ENCODE measurements at places on chromosomes 1 and 21.

GRCh38 chr1:231065510-231066241 is 25.6 kb upstream of the FAM89A start:
- no peak for DNase-seq

- no peak for DNase-seq
Observed at GRCh38 chr1:11653101-11653860, 948 bp downstream of the FBXO2 start.

GRCh38 chr1:212401838-212402582 is 12.7 kb downstream of the PACC1 start:
- no peak for DNase-seq

- DNase-seq: no peak
Observed at GRCh38 chr1:109228167-109228566, 14.4 kb downstream of the SARS1 start.

- no peak for DNase-seq
Observed at GRCh38 chr1:8926707-8927694, 18.7 kb upstream of the CA6 start.

GRCh38 chr1:21232044-21232443 is 55.3 kb upstream of the EIF4G3 start:
- DNase-seq: peak; percentile 30

DNA sequence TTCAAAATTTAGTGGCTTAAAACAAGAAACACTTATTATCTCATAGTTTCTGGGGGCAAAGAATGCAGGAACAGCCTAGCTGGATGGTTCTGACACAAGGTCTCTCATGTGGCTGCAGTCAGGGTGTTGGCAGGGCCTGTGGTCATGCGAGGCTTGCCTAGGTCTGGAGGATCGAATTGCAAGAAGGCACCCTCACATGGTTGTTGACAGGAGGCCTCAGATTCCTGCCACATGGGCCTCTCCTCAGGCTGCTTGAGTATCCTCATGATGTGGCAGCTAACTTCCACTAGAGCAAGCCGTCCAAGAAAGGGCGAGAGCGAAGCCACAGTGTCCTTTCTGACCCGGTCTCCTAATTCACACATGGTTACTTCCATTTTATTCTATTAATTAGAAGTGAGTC is 6.2 kb upstream of the NRIP1 start:
- no peak for DNase-seq

DNA sequence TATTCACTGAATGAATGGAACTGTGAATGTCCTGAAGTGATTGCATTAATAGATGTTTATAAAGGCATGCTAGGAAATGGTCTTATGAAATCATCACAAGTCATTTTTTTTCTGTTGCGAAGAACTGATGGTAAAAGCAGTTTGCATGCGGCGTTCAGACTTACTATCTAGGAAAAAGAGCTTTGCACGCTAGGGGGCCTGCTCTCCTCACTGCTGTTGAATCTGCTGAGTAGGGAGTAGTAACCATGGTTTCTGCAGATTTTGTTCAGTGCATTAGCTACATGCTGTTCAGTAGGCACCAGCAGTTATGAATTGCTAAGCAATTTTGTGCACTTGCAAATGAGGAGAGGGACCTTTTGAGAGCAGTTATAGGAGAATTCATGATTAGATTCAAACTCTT is 57.9 kb downstream of the CENPF start:
- DNase-seq: no peak

DNA sequence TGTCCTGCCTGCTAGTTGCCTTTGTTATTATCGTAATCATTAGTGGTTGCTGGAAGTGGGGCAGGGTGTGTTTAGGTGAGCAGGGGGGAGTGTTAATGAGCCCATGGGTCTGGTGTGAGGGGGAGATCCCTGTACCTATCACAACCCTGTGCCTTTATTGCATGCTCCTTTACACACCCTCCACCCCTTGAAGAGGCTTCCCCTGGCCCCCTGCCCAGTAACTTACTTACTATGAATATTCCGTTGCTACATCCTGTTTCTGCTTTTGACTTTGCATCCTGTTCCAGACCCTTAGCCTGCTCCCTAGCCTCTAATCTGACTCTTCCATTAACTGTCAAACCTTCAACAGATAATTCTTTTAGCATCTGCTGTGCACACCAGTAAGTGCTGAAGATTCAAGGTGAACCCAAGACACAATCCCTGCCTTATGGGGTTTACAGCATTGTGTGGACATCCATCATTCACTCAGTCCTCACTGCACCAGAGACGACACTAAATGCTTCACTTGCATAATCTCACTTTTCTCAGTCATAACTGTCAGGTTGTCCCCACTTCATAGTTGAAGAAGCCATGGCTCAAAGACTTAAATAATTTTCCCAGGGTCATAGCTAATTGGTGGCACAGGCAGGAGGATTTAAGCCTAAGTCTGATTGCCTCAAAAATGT is 47.9 kb downstream of the CDC7 start:
- no peak for DNase-seq

DNA sequence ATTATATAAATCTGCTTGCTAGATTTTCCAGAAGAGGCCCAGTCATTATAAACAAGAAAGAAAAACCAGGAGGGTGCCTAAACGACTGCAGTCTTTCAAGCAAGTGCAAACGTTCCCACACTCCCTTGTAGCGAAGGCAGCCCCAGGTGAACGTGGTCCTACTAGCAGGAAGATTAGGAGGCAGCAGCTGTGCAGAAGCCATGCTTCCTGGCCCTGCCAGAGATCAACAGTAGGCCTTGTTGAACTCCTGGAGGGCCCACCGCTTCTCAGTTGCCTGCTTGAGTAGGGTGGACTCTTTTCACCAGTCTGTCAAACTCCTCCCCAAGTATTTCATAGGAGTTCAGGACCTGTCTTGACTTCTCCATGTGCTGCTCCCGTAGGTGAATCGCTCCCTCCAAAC is 163.0 kb upstream of the GORAB start:
- no peak for DNase-seq

DNA sequence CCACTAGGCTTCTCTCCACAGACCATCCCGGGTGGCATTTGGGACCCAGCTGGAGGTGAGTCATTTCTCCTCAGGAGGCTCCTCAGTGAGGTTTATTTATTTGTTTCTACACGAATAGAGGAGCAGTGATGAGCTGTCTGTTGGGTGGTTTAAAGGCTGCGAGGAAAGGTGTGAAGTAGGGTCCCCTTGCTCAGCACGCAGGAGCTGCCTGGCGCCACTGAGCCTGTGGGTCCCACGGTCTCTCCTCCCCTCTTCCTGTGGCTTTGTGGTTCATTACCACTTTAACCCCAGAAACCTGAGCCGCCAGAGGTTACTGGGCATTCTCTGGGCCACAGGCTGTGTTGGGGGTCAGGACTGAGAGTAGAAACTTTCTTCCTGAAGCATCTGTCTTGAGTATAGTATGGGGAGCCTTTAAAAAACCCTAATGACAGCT is 39.9 kb downstream of the IL6R start:
- peak; percentile 49 for DNase-seq

- DNase-seq: no peak
Observed at GRCh38 chr21:38268864-38269575, 12.2 kb downstream of the KCNJ15 start.

DNA sequence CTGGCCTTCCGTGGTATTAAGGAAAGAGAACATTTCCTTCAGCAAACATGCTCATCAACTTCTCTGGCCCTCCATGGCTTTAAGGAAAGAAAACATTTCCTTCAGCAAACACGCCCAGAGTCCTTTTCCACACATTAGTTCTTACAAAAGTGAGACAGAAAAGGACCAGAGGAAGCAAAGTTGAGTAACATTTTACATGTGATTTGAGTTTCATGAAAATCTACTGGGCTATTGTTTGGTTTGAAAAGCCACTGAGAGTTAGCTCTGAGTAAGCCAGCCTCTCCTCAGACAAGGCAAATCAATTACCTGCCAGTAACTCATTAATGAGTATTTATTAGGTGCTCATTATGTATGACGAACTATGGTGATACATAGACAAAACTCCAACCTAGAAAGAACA is 78.0 kb downstream of the NID1 start:
- DNase-seq: no peak

DNA sequence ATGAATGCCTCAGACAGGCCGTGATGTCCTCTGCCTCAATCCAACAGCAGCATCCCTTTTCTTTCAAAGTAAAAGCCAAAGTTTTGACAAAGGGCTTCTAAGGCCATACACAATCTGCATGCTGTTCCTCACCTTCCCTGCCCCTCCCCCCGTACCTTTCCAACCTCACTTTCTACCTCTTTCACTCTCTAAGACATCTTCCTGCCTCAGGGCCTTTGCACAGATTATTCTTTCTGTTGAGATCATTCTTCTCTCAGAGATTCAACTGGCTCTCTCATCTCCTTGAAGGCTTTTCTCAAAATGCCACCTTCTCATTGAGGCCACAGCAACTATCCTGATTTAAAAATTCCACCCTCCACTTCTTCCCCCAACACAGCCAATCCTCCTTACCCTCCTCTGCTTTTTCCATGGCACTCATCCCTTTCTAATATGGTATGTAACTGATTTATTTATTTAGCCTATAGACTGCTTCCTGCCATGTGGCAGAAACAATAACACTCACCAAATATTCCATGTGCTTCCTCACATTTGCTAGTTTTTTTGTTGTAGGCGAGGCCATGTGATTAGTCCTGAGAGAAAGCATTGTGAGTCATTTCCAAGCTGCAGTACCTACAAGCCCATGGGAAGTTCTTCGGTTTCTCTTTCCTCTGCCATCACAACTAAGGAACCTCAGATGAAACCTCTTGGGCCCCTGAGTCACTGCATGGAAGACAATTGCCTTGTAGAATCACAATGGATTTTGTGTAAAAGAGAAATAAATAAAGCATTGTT is 58.7 kb upstream of the GADD45A start:
- peak; percentile 24 for DNase-seq

GRCh38 chr1:119275145-119276134 is 93.1 kb upstream of the HAO2 start:
- peak; percentile 16 for DNase-seq

- peak; percentile 78 for DNase-seq
Observed at GRCh38 chr1:98325646-98326440, 335.7 kb upstream of the SNX7 start.

- no peak for DNase-seq
Observed at GRCh38 chr1:205840146-205840923, 9.6 kb downstream of the PM20D1 start.

DNA sequence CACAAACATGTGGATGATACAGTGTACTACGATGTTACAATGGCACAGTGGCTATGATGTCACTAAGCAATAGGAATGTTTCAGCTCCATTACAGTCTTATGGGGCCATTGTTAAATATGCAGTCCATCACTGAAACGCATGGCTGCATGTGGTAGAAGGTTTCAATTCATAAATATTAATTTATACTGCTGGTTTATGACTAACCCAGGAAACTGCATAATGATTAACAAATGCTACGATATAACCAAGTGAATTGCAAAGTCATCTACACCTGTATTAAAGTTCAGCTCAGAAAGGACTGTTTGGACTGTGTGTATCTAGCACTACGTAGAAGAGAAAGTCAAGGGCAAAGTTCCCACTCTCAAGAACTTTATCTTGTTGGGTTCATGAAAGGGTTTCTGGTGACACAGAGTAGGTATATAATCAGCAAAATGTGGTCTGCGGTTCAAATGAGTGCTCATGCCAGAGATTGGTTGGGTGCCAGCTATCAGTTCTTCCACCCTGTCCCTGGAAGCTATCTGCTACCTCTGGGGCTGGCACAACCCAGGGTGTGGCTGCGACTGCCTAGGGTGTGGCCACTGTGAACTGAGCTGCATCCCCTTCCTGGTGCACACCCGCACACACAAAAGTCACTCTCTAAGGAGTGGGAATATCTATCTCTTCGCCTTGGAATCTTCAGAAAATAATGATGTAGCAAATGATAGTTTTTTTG is 14.8 kb downstream of the MGST3 start:
- no peak for DNase-seq

DNA sequence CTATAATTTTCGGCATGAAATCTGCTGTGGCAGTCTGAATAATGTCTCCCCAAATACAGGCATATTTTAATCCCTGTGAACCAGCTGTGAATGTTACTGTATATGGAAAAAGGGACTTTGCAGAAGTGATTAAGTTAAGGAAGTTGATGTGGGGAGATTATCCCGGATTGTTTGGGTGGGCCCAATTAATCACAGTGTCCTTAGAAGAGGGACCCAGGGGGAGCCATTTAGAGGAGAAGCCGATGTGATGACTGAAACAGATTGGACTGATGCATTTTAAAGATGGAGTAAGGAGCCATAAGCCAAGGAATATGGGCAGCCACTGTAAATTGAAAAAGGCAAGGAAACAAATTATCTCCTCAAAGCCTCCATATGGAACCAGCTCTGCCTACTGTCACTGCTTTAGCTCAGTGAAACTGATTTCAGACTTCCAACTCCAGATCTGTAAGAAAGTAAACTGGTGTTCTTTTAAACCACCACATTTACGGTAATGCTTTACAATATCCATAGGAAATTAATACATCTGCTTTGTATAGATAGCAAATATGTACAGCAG is 61.1 kb upstream of the GPR88 start:
- DNase-seq: no peak

DNA sequence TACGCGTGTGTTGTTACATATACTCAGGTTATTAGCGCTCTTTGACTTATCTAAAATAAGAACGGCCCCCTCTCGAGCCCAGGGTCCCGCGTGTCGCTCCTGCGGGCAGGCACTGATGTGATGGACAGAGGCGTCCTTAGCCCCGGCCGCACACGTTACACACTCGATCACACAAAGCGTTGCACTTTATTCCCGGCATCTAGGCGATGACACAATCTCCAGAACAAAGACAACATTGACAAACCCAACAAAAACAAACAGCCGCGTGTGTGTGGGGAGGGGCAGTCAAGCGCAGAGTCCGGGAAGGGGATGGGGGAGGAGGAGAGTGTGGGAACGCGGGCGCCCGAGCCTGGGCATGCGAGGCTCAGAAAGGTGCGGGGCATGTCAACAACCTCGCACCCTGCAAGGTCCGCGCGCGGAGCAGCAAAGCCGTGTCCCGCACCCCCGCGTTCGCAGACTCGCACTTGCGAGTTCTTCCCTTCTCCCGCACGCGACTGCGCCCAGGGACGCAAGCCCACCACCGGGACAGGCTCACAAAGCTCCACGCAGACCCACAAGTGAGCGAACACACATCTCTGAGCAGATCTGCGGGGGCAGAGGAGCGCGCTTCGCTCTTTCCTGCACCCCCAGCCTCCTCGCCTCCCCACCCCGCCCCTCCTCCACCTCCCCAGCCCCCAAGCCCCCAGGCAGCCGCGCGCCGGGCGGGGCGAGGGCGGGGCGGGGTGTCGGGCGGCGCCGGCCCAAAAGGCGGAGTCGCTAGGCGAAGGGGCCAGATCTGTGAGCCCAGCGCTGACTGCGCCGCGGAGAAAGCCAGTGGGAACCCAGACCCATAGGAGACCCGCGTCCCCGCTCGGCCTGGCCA is at the start of gene EFNA1:
TSS of gene EFNA1 (plus strand) at position 772 of the 862 bp plus-strand sequence. CDS start 102 bp downstream, outside the sequence.
- DNase-seq: no peak

GRCh38 chr1:14261395-14261794 is 337.1 kb upstream of the KAZN start:
- DNase-seq: no peak

- DNase-seq: no peak
Observed at GRCh38 chr1:35555212-35555584, 2.0 kb downstream of the KIAA0319L start.

DNA sequence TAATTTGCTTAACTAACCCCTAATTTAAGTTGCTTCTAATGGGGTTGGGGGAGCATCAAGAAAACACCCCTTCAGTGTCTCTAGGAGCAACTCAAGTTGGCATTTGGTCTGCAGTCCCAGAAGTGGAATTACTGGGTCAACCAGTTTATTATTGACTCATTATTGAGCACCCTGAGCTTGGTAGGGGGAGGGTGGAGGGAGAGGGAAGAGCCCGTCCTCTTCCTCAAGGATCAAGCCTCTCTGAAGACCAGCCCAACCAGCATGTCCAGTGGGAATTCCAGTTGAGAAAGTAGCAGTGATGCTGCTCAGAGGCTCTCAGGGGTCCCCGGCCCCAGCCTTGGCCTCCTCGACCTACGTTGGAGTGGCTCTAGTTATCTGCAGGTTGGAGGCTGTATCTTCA is 2.1 kb upstream of the PLA2G2F start:
- DNase-seq: no peak
